ENCODE measurements at places on chromosomes 11 and 22. TPM values are rescaled to one million over a fixed set of nuclear protein-coding genes. Genes with fewer than 3 reads are reported as not detected.

Gene ANKRD49
- total RNA-seq: 16.7 TPM

Gene PANX2
- total RNA-seq: 4.2 TPM

Gene LAMTOR1
- 51.6 TPM for total RNA-seq

Gene LMO2
- 0.20 TPM for total RNA-seq

Gene ME3
- total RNA-seq: 26.7 TPM

Measured in NCI-H460 (cell line).